MV-4-11 (cell line): ENCODE measurements at places on chromosomes 11 and 22.

GRCh38 chr11:97620007-97620406 lies 1230.2 kb downstream of the JRKL start:
- no peak for DNase-seq

- DNase-seq: peak; percentile 81
Observed at GRCh38 chr22:29907753-29908515, 25.0 kb downstream of the MTMR3 start.

DNA sequence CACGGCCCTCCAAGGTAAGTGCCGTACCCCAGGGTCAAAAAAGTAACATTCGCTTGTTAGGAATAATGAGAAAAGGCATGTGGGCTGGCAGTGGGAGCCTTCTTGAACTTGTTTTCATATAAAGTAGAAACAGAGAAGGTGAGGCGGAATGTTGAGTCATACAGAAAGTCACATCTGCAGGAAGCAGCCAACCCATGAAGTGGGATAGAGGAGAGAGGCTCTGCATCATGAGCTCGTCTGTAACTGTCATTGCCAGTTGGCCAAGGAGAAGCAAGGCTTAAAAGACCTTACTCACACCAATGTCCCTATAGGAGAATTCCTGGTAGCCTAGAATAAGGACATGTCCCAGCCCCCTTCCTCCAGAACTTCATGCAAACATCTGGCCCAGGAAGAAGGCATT lies 253.3 kb downstream of the BUD13 start:
- peak; percentile 3 for DNase-seq

DNA sequence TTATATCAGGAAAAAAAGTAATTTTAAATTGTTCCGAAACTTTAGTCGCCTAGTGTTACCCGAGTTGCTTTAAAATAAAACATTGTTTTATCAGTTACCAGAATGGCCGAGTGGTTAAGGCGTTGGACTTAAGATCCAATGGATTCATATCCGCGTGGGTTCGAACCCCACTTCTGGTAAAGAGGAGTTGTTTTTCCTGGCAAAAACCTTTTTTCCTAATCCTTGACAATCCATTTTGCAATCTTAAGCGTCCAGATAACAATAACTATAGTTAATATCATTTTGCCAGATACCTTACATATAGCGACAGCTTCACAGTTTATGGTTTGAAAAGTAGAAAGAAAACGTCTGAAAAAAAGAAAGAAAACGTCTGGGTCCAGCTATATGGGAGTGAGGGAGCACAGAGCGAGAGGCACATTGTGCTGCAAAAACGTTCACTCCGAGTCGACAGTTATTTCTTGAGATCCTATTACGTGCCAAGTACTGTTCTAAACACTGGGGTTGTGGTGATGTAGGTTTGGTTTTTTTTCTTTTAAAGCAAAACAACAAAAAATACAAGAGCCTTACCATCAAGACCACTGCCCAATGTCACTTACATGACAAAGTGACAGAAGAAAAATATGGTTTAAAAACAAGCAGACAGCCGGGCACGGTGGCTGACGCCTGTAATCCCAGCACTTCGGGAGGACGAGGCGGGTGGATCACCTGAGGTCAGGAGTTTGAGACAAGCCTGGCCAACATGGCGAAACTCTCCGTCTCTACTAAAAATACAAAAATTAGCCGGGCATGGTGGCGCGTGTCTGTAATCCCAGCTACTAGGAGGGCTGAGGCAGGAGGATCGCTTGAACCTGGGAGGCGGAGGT lies 40.6 kb downstream of the OR4D9 start:
- peak; percentile 66 for DNase-seq

DNA sequence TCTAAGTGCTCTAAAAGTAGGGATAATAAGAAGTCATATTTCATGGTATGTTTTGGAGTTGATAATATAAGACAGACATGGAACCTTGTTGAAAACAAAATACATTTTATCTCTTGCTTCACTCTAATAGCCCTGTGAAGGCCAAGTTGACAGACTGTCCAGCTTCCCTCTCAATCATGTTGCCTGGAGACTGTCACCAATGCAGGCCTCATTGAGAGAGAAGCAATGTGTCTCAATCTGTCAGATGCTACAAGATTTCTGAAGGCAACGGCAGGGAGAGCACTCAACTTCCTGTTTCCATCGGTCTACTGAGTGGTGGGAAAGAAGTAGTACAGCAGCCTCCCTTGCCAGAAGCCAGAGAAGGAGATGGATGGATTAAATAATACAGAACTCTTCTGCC lies 23.6 kb upstream of the FJX1 start:
- DNase-seq: peak; percentile 61

DNA sequence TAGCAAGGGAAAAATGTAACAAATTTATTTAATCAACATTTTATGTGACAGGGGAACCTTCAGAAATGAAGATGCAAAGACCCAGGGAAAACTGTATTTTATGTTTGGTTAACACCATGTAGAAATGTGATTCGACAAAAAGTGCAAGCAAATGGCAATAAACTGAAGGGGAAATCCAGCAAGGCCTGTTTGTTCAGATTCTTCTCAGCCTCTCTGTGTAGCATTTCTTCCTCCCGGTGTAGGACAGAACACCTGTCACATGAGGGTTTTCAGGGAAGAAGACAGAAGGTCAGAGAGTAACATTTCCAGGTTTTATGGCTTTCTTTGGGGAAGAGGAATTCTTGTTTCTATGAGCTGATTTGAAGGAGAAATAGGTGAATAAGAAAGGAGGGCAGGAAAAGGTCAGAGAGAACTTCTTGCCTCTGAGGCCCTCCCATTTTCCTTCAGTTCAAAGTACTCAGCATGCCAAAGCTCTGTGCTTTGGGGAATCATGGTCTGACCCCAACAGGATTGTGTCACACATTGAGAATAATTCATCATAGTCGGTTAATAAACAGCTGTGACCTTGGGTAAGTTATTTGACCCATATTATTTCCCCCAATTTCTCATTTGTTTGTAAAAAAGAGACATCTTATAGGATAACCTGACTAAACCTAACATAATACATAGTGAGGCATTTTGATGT lies 45.5 kb upstream of the ME3 start:
- no peak for DNase-seq

GRCh38 chr11:101441747-101442146 lies 142.1 kb downstream of the TRPC6 start:
- no peak for DNase-seq

GRCh38 chr11:65417702-65418430 lies 4.7 kb upstream of the NEAT1 start:
- no peak for DNase-seq

DNA sequence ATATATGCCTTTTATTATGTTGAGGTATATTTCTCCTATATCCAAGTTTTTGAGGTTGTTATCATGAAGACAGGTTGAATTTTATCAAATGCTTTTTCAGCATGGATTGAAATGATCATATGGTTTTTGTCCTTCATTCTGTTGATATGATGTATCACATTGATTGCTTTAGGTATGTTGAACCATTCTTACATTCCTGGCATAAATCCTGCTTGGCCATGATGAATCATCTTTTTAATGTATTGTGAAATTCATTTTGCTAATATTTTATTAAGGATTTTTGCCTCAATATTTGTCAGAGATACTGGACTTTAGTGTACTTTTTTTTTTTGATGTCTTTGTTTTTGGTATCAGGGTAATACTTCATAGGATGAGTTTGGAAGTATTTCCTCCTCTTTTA lies 283.8 kb upstream of the C11orf87 start:
- no peak for DNase-seq

GRCh38 chr11:34632105-34632791 lies 11.4 kb downstream of the EHF start:
- DNase-seq: no peak

- DNase-seq: no peak
Observed at GRCh38 chr11:19718951-19719350, 6.3 kb downstream of the NAV2 start.

DNA sequence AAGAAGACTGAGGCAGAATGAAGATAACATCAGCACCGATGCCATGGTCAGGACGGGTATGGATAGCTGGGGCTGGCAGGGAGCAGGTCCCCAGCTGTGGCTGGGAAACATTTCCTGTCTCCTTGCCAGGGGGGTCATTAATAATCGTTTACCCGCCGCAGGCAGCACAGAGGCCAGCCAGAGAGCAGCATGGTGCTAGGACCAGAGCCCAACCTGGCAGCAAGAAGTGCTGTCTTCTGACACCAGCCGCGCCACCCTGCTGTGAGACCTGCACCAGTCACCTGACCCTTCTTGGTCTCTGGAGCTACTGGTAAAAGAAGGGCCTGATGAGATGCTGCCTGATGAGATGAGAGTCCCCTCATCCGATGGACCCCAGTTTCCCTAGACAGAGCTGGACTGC lies 36.3 kb downstream of the PDE2A start:
- DNase-seq: no peak

DNA sequence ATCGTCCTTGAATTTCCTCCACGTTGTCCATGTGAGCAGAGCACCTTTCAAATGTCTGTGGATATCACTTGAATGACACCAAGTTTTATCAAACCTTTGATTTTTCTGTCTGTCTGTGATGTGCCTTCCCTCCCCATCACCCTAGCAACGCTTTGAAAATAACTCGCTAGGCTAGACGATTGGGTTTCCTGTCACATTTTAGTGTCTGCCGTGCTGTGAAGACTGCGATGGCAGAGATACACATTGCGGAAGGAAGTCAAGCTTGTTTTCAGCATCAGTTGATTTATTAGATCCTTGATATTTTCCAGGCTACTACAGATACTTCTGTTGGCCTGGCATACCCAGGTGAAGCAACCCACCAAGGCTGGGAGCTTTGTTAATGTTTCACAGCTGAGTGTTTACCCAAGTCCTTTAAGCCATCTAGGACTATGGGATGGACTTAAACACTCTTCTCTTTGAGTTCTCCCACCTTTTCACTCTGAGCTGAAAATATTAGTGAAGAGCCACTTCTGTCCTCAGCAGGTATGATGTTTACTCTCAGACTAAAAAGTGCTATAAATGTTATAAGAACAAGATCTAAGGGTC lies 93.6 kb upstream of the CD44 start:
- DNase-seq: no peak

- DNase-seq: no peak
Observed at GRCh38 chr11:20162824-20163782, 2.8 kb upstream of the DBX1 start.

DNA sequence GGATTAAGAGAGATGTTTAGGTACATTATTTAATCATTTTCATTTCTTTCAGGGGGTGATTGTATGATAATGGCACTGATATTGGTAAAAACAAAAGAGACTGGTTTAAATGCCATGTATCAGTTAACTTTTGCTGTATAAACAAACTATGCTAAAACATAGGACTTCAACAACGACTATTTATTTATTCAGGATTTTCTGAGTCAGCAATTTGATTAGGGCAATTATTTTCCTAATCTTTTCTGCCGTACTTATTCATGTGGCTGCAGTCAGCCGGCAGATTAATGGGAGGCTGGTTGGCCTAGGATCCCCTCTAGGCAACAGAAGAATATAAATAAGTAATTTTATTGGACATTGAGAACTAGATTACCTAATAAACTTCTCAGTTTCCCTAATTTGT lies 661.7 kb upstream of the RAG2 start:
- DNase-seq: no peak

DNA sequence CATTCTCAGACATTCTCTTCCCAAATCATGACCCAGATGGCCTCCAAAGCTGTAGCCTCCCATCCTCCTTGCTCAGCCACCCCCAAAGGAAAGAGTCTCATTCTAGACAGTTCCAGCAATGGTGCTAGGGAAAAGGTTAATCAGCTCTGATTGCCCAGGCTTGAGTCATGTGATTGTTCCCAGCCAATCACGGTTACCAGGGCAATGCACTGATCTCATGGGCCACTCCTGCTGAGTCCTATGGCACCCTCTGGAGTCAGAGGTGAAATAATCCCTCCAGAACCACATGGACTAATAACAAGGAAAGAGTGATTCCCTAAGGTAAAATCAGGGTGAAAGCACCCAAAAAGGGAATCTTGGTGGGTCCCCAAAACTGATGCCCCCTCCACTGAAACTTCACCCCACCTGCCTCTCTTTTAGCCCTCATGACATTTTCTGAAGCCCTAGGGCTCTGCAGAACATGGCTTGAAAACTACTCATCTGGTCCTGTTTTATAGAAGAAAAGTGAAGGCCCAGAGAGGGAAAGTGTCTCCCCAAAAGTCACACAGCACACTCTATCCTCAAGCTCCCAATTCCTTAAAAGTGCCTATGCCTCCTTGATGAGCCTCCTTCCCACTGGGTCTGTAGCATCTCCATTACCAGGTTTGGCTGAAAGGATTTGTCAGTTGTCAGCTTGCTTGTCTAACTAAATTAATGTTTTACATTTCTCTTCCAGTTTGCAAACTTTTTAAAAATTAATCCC lies 203.7 kb downstream of the MN1 start:
- no peak for DNase-seq

DNA sequence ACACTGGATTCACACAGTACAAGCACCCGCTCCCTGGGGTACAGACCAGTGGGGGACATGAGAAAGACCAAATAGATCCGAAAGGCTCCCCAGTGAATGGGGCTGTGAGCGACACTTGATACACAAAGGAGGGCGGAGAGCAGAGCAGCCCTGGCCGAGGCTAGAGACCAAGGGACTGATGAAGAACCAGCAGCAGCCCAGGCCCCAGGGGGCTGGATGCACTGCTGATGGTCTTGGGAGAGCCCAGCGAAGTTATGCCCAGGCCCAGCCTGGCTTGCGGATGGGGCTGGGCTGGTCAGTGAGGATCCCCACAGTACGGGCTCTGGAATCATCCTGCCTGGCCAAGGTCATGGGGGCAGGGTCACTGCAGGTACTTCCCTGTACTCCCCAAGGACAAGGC lies 23.2 kb downstream of the ARHGAP1 start:
- DNase-seq: no peak

GRCh38 chr11:74951226-74951625 lies 2.2 kb downstream of the SPCS2 start:
- no peak for DNase-seq

- DNase-seq: no peak
Observed at GRCh38 chr22:33832558-33833151, 87.6 kb downstream of the LARGE1 start.

GRCh38 chr11:7628660-7629059 lies 44.6 kb downstream of the CYB5R2 start:
- no peak for DNase-seq

- DNase-seq: no peak
Observed at GRCh38 chr11:3933165-3933628, 77.7 kb downstream of the STIM1 start.

- DNase-seq: no peak
Observed at GRCh38 chr22:41092847-41093411, 537 bp downstream of the EP300 start.

- no peak for DNase-seq
Observed at GRCh38 chr22:29299136-29299900, 7.1 kb upstream of the GAS2L1 start.

DNA sequence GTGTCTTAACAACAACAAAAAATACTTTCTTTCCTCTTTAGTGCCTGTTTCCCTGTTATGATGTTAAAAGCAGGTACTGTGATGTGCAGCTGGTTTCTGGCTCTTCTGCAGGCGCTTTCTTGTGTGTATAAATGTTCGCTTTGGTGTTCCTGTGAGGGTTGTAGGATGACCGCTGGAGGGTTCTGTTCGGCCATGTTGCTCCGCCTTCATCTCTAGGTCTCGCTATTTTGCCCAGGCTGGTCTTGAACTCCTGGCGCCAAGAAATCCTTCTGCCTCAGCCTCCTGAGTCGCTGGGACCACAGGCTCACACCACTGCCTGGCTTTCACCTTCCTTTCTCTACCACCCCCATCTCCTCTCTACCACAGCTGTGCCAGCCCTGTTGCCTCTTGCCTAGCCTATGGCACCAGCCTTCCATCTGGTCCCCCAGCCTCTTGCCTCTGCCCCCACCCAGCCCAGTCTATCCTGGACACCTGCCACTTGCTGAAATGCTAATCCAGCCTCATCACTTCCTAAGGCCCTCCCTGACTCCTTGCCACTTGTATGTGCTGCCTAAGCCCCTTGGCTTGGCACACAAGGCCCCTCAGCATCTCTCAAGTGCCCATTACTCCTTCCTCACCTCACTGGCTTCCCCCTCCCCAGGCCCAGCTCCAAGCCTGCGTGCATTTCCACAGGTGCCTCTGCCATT lies 5.5 kb downstream of the LRRC74B start:
- DNase-seq: no peak
